ENCODE measurements at places on chromosomes 5 and 9.

DNA sequence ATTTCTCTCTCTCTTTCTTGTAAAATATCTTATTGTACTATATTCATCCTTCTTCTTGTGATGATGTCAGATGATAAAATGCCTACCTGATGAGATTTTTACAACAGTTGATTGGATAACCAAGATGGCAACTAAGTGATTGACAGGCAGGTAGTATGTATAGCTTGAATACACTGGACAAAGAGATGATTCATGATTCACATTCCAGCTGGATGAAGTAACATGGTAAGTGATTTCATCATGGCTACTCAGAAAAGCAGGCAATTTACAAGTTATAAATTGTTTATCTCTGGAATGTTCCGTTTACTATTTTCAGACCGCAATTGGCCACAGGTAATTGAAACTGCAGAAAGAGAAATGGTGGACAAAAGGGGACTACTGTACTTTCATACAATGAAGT lies 1471.7 kb upstream of the C9orf72 start:
- DNase-seq = no peak

DNA sequence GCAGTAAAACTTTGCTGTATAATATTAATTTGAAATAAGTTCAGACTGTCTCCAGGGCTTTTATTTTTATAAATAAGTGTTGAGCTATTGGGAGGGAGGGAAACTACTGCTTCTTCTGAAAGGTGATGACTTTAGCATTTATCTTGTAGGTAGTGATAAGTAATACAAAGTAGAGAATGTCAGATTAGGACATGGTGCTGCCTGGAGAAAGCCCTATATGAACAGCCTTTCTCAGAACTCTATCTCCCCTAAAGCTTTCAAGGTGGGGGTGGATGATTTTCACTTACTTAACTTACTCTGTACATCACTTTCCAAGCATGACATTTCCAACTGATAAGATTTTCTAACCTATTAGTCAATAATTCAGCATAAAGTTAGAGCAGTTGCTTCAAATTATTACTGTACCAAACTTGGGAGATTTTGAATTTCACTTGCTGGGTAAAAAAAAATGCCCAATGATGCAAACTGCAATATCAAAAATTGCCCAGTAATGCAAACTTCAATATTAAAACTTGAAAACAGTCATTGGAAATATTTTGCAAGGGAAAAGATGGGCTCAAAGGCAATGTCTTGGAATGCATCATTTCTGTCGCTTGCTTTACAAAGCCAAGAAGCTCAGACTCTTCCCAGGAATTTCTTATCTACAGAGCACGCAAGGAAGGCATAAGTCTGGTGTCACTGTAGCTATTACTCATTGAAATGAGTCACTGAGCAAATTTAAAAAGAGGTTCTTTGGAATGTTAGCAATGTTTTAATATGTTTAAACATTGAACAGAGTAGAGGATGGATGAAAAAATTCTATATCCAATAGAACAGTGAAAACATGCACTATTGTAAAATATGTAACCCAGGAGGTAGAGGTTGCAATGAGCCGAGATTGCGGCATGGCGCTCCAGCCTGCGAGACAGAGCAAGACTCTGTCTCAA lies 569.5 kb downstream of the PSAT1 start:
- DNase-seq = no peak

- no peak for DNase-seq
Measured at GRCh38 chr9:14340219-14340873, 26.4 kb upstream of the NFIB start.

GRCh38 chr5:111583758-111584203 lies 71.4 kb upstream of the STARD4 start:
- DNase-seq = no peak

GRCh38 chr9:130598188-130598587 lies 18.8 kb downstream of the FUBP3 start:
- DNase-seq = no peak

DNA sequence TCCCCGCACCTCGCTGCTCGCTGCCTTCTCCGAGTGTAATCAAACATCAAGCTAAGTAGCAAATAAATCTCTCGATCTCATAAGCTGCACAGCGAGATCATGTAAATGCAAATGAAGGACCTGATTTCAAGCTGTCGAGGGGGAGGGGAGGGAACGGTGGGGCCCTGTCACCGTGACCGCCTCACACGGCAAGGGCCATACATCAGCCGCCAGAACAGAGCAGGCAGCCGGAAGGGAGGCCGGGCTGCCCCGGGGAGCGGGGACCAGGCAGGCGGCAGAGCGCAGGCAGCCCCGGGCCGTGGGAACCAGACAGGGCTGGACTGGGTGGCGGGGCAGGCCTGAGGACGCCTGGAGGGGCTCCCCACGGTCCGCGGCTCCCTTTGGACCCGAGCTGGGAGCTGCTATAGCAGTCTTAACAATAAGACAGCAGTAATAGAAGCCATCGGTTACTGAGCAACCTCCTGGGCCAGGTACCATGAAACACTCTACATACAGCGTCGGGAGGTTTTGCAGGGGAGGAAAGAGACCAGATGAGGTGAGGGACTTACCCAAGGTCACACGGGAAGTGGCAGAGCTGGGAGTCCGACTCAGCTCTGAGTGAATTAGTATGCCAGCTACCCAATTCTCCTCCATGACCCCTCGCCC lies 76.8 kb downstream of the CFAP77 start:
- peak; percentile 68 for DNase-seq

DNA sequence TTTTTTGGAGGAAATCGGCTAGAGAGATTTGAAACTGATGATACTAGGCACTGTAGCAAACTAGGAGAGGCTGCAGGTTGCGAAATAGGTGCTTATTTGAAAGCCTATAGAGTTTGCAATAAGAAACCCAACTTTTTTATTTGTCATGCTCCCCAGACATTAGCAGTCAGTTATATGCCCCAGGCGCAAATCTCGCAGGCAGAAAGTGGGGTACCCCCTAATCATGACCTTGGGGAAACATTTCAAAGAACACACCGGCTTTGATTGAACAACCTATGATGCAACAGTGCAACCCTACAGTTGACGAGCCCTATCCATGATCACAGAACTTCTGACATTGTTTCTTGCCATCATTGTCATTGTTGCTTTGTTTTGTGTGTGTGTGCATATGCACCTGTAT lies 510.5 kb downstream of the RAB3C start:
- DNase-seq = no peak

DNA sequence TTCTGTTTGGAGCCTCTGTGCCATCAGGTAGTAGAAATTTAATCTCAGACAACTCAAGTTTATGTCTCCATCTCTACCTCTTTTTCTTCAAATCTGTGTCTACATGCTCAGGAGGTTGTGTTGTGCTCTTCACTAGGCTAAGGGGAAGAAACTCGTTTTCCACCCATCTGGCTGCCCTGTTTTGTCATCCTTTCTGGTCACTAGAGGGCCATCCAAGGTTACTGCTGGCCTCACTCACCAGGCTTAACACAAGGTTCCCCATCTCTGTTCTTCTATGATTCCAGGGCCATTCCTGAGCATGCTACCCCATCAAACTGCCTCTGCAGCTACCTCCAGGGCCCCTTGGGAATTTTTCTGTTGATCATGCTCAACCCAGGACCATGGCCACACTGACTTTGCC lies 213.3 kb upstream of the FBXL7 start:
- DNase-seq = no peak

DNA sequence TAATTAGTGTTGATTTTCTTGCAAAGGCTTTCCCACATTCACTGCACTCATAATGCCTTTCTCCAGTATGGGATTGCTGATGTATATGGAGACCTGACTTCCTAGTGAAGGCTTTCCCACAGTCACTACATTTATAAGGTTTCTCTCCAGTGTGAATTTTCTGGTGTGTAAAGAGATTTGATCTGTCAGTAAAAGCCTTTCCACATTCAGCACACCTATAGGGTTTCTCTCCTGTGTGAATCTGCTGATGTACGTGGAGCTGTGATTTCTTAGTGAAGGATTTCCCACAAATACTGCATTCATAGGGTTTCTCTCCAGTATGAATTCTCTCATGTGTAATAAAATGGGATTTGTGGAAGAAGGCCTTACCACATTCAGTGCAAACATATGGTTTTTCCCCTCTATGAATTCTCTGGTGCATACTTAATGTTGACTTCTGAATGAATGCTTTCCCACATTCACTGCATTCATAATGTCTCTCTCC lies 31.1 kb downstream of the ZNF484 start:
- DNase-seq = peak; percentile 4

DNA sequence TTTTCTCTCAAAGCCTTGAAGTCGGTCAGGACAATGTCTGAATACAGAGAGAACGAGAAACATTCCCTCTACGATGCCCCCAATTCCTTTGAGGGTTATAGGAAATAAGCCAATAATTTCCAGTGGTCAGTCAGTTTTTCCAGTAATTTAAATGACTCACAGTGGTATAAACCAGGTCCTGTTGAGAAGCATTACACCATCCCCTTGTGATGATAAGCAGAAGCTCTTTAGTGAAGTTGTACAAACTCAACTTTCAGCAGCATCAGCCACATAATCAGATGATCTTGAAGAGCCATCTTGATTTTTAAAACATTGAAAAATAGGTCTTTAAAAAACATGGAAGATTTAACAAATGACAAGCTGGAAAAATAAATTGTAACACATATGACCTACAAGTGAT lies 173.9 kb upstream of the ZNF462 start:
- no peak for DNase-seq

- no peak for DNase-seq
Measured at GRCh38 chr9:3992924-3993323, 306.9 kb downstream of the GLIS3 start.

DNA sequence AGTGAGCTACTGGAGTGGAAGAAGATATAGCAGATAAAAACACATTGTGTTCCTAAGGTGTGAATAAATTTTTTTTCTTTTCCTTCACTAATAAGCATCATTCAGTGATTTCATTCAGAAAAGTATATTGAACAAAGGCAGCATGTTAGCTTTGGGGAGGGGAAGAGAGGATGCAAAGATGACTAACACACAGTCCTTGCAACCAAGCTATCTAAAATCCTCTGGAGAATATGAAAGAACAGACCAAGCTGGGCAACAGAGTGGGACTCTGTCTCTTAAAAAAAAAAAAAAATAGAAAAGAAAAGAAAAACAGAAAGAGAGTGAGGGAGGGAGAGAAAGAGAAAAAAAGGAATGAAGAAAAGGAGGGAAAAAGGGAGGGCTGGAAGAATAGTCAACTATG lies 22.3 kb upstream of the OMD start:
- DNase-seq = no peak

- no peak for DNase-seq
Measured at GRCh38 chr5:37838933-37839341, 904 bp downstream of the GDNF start.

DNA sequence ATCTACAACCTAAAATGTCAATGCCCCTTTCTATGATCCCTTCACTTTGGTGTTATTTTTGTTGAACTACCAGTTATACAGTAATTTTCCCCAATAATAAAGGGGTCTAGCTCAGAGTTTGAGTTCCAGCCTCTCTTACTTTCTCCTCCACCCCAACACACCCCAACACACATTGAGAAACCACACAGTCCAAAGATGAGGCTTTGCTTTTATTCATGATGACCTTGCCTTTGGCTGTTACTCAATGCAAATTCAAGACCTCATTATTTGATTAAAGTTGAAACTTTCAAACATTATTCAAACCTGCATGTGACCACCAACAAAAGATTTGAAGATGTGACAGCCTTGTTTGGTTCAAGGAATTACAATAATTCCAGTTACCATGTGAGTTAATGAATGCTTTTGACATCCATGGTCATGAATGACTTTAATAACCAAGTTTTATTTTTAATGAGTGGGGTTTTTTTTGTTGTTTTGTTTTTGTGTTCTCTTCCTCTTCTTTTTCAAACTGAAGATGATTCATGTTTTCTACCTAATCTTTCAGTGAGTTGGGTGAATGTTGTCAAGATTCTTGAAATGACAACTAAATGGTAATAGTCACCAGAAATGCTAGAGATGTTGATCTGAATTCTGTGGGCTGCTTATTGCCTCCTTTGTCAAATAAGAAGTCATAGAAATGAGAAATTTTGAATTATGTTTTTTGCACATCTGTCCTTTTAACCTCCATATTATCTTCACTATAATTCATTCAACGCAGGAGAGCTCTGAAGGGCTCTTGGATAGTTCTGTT lies 106.0 kb downstream of the HACD4 start:
- no peak for DNase-seq

- DNase-seq = no peak
Measured at GRCh38 chr5:89728750-89729149, 680.8 kb downstream of the CETN3 start.

DNA sequence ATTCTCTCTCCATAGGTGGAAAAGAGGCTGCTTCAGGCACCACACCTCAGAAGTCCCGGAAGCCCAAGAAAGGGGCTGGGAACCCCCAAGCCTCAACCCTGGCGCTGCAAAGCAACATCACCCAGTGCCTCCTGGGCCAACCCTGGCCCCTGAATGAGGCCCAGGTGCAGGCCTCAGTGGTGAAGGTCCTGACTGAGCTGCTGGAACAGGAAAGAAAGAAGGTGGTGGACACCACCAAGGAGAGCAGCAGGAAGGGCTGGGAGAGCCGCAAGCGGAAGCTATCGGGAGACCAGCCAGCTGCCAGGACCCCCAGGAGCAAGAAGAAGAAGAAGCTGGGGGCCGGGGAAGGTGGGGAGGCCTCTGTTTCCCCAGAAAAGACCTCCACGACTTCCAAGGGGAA lies 16.4 kb downstream of the CD74 start:
- DNase-seq = no peak

DNA sequence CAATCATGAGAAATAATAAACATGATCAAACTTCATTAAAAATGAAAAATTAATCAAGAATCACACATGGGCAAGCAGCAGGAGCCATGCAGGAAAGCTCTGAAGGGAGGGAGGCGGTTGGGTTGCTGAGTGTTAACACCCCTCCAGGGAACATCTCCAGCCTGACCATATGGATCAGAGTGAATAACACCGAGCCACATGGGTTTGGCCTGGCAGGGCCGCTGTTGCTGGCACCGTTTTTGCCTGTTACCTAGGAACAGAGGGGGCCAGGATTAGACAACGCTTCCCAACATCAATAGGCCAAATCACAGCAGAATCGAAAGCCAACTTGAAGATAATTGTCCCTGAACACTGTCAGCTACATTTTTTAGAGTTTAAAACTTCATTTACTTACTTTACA lies 160.2 kb downstream of the DENND1A start:
- no peak for DNase-seq

DNA sequence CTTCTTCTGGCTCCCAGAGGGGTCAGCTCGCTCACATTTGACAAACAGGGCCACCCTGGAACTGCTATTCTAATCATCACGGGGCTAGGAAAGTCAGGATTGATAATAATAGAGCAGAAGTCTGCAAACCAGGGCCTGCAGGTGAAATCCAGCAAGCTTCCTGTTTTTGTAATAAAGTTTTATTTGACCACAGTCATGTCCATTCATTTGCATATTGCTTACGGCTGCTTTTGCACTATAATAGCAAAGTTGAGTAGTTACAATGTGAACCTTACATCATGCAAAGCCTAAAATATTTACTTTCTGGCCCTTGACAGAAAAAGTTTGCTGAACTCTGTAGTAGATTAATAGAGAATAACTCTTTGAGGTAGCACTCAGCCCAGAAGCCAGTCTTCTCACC lies 63.2 kb upstream of the CTXN3 start:
- no peak for DNase-seq

DNA sequence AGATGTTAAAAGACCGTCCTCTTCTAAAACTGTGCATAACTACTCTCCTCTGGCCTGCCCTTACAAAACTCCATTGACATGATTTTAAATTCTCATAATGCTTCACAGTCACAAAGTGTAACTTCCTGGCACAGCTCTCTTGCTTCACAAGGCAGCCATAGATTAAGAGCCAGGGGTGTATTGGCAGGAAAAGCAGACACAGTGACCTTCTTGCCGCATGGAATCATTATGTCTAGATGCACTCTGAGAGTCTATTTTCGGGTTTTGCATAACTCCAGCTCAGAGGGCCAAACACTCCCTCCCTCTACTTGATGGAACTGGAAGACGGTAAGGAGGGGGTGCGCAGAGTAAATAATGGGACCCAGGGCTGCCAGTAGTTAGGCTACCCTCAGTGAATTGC lies 110.1 kb downstream of the MARCHF3 start:
- no peak for DNase-seq

Data from T-helper 1 cell (primary cell).